Esophagus mucosa (tissue), 1 donor: ENCODE measurements at places on chromosomes 3 and 15.
A peak's percentile ranks its signal among the peaks of the same experiment; 100 is the strongest.

DNA sequence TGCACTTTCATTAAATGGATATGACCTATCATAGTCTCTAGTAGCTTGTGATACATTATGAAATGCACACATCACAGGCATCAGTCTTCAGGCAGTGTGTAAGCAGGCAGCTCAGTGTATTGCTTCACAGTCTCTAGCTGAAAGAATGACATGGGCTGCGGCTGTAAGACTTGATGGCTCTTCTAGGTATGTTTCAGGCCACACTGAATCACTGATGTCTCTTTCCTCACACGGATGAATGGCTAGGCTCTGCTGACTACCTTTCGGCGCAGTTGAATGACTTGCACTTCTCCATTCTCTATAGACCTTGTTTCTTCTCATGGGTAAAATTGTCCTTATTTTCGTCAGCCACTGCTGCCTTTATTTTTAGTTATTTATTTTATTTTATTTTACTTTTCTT lies 15.4 kb downstream of the APH1B start:
- ATAC-seq: peak; percentile 68

DNA sequence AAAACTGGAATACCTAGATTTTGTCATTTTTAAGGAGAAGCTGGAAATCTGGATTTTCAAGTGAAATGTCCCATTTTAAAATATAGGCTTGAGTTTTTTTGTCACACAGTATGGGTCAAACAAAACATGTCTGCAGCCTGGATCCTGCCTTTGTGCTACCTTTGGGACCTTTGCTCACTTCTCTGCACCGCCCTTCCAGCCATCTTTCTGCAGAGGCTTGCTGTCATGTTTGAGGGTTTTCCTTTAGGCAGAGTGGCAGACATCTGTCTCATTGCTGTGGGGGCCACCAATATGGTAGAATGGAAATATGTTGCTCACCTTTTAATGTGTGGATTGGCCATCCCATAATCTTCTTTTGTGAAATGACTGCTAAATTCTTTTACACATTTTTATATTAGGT lies 136.3 kb downstream of the EEFSEC start:
- no peak for ATAC-seq

DNA sequence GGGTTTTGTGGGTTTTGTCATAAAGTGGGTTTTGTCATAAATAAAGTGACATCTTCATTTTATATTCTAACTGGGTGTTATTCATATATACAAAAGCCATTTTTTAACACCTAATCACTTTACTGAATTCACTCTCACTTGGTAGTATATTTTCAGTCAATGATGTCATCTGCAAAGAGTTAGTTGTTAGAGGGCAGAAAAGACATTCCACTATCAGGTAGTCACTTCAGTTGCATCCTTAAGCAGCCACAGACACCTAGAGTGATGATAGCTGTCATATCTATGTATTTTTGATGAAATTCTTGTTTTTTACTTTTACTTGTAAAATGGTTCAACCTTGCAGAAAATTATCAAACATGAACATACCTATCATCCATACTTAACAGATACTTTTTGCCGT lies 89.0 kb downstream of the DHX36 start:
- no peak for ATAC-seq

DNA sequence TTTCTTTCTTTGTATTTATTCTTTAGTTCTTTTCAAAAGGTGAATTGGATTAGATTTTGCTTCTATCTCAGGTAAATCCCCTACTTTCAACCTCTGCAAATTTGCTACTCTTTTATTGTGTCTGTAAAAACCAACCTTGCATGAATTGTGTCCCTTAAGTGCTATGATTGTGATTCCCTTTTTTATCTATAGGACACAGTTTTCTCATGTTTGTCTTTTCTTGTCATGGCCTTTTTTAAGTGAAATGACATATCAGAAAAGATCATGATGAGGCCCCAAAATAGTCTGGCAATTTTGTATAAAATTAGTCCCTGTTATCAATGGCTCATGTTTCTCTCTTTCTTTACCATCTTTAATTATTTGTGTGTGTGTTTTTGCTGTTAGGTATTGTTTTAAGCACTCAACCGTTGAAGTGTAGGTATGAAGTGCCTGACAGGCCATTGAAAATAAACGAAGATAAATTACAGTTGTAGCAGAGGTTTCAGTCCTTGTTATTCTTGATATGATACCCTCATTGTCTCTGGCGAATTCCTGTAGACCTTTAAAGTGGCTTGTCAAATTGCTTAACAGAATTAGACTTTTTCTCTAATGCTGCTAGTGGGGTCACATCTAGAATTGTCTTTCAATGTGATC lies 184.3 kb downstream of the UBE2E2 start:
- no peak for ATAC-seq

DNA sequence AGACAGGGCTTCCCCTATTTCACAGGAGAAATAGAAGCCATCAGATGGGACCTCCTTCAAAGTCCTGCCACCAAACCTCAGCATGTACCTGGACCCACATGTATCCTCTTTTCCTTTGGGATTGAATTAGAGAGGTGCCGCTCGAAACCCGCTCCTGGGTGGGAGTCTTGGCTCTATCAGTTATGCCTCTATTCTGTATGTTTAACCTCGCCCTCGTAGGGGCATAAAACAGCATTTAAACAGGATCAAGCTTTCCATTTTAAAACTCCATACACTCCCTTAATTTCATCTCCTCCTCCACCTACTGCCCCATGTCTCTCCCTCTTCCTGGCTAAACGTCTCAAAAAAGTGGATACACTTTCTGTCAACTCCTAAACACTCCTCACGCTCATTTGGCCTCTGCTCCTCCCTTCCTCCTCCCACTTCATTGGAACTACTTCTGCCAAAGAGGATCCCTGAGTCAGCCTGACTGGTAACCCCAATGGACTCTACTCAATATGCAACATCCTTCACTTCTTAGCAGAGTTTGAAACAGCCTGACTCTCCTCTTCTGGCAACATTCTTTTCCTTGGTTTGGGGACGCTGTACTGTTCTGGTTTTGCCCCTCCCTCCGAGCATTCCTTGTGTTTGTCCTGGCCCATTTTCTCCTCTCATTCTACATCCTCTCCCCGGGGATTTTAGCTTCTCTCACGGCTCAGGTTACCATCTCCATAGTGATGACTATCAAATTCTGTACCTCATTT lies 23.0 kb upstream of the MUC20 start:
- ATAC-seq: peak; percentile 53

- no peak for ATAC-seq
Observed at GRCh38 chr3:77150028-77150427, 110.1 kb downstream of the ROBO2 start.

DNA sequence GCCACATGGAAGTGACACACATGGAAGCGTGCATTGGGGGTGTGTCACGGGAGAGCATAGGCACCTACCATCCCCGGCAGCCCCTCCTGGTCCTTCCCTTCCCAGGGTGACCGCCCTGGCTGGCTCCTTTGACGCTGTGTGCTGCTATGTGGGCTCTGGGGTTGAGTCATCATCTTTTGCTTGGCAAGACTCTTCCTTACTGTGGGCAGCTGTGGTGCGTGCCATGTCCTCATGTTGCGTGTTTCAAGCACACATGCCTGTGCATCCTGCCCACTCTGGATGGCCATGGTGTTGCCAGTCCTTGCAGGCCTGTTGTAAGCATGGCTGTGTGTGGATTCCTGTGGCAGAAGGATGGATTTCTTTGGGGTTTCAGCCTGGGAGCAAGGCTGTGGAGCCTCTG lies 14.0 kb downstream of the PLXNA1 start:
- ATAC-seq: no peak

GRCh38 chr3:138915503-138916498 lies 31.1 kb downstream of the FOXL2 start:
- peak; percentile 95 for ATAC-seq

DNA sequence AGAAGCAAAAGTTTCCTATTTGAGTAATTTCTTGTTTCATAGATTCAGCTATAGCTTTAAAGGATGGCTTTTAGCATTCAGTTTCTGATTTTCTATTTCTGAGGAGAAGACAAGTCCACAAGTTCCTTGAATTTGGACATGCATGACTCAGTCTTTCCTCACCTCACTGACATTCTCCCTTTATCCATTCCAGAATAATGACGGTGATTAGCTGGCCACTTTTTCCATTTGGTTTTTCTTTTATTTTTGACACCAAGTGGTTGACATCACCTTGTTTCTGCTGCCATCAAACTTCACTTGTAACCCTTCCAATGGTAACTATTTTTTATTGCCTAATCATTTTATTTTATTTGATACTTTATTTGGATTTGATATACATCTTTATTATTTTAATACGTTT lies 404.4 kb upstream of the KCNMB2 start:
- ATAC-seq: no peak

DNA sequence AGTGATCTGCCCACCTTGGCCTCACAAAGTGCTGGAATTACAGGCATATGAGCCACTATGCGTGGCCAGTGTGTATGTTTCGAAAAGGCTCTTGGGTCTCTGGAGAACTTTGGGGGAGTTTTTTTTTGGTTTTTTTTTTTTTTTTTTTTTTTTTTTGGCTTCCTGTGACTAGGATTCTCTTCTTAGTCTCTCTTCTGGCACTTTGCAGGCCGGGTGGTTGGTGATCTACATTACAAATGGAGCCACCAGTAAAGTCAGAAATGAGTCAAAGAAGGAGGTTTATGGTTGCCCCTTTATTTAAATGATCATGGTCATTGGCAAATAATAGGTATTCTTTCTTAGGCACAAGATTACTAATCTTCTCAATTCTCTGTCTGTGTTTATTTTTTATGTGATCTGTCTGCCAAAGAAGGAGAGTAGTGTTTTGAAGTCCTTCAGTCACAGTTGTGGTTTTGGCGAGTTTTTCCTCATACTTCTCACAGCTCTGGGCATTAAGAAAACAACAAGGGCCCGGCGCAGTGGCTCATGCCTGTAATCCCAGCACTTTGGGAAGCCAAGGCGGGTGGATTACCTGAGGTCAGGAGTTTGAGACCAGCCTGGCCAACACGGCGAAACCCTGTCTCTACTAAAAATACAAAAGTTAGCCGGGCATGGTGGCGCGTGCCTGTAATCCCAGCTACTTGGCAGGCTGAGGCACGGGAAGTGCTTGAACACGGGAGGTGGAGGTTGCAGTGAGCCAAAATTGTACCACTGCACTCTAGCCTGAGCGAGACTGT lies 38.3 kb downstream of the PDE8A start:
- ATAC-seq: no peak

- peak; percentile 54 for ATAC-seq
Observed at GRCh38 chr3:13451301-13451673, 28.8 kb upstream of the HDAC11 start.

GRCh38 chr15:49848282-49848724 lies 227.5 kb downstream of the DTWD1 start:
- ATAC-seq: no peak

- no peak for ATAC-seq
Observed at GRCh38 chr3:106813742-106814141, 563.5 kb upstream of the CCDC54 start.

GRCh38 chr3:57942388-57942787 lies 65.8 kb upstream of the FLNB start:
- ATAC-seq: no peak

GRCh38 chr3:99875929-99876841 lies 58.5 kb downstream of the CMSS1 start:
- ATAC-seq: peak; percentile 97

- ATAC-seq: no peak
Observed at GRCh38 chr3:57029924-57030323, 30.5 kb upstream of the SPATA12 start.

GRCh38 chr3:72548981-72549380 lies 299.3 kb downstream of the SHQ1 start:
- no peak for ATAC-seq

- ATAC-seq: no peak
Observed at GRCh38 chr3:9316881-9317361, 45.9 kb upstream of the THUMPD3 start.

DNA sequence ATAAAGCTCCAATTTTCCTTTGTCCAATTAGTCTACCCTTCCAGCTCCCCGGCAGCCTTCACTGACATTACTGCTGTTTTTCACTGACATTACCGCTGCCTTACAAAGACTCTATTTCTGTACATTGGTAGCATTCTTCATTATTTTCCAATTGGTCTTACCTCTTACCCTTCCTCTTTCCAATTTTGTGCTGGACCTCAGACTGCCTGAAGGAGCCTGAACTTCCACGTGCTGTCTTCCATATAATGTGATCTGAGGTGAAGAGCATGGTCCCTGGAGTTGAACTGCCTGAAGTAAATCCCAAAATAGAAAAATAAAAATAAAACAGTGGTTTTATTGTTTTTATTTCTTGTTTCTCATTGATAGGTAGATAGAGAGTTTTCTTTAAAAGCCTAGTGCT lies 9.2 kb upstream of the TNIK start:
- no peak for ATAC-seq

DNA sequence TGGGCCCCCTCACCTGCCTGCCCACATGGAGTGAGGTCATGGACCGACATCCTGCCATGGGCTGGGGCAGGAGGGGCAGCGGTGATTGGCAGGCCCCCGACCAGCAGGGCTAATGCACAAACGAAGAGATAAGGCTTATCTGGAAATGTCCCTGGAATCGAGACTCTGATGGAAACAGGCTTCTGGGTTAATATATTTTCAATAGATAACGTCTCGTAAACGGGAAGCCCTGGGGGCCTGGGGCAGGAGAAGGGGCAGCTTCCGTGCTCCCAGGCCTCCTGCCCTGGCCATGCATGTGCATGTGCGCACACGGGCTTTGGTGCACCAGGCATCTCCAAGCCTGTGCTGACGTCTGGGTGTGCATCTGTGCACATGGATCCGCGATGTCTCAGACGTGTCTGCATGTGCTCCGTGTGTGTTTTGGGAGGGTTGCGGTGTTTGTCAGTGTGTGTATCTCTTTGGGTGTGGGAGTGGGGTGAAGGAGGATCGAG lies 55.1 kb downstream of the DNAJB8 start:
- no peak for ATAC-seq

DNA sequence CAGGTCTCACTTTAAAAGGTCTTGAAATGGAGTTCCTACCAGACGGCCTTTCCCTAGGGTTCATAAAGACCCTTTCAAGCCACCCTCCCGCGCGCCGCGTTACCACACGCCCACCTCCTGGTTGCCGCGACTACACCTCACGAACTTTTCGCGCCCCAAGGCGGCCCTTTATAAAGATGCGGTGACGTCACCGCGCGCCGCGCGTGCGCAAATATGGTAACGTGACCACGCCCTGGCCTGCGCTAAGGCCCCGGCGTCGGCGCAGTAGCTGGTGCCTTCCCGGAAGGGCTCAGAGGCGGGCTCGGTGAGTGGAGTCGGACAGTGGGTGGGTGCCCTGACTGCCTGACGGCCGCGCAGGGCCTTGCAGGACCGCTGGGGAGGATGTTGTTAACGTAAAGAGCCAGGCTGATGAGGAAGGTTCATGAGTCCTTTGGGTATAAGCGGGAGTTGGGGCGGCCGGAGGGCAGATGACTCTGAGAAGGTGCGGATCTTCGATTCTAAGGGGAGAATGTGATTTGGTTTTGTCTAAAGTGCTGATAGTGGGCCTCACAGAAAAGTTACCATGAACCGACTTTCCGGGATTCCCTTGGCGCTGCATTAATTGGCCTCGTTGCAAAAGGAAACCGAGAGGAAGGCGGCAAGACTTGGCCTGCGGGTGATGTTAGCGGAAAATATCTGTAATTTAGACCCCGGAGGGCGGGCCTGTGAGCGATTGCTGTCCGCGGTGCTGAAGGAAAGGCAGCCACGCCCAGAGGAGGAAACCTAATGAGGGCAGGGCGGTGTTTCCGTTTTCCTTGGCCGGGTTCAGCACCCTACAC lies 54.4 kb downstream of the FEZF2 start:
- ATAC-seq: peak; percentile 97

GRCh38 chr15:74892313-74892712 lies 2.5 kb downstream of the MPI start:
- ATAC-seq: peak; percentile 64

GRCh38 chr3:139627759-139628158 lies 50.0 kb downstream of the NMNAT3 start:
- ATAC-seq: no peak
